ENCODE measurements at places on chromosomes 12 and 14.
A peak's percentile ranks its signal among the peaks of the same experiment; 100 is the strongest.

DNA sequence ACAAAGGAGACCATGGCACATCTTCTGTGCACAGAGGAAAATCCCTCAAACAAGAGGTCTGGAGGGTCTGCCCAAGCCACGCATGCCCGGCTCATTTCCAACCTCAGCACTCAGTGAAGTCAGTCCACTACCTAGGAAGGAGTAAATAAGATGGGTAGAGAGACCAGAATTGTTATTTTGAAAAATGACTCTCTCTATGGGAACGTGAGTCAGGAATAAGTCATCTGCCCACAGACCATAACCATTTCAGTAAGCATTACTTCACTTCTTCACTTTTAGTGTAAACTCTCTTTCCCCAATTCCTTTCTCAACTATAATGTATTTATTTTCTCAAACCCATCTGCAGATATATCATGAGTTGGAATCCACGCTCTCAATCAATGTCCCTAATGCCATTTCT lies 1039.9 kb upstream of the USP15 start:
- no peak for DNase-seq

- no peak for DNase-seq
Observed at GRCh38 chr12:124601706-124602105, 34.3 kb upstream of the NCOR2 start.

- DNase-seq, result peak; percentile 64
Observed at GRCh38 chr14:104116756-104117340, 21.5 kb upstream of the KIF26A start.

DNA sequence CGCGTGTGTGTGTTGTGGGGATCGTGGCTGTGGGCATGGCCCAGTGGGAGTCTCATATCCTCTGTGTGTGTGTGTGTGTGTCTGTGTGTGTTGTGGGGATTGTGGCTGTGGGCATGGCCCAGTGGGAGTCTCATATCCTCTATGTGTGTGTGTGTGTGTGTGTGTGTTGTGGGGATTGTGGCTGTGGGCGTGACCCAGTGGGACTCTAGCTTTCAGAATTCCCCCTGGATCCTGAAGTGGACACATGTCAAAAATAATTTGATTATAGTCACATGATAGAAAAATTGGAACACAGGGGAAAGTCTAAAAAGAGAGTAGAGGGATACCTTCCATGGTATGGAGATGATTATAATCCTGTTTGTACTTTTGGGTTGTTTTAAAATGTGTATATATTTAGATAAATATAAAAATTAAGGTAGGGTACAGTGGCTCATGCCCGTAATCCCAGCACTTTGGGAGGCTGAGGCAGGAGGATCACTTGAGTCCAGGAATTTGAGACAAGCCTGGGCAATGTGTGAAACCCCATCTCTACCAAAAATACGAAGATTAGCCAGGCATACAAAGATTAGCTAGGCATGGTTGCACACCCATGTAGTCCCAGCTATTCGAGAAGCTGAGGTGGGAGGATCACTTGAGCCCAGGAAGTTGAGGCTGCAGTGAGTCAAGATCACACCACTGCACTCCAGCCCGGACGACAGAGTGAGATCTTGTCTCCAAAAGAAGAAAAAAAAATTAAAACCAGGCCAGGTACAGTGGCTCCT lies 11.0 kb downstream of the PAPLN start:
- no peak for DNase-seq

- DNase-seq, result peak; percentile 29
Observed at GRCh38 chr14:38248321-38249028, 7.4 kb downstream of the CLEC14A start.

- peak; percentile 31 for DNase-seq
Observed at GRCh38 chr14:41397926-41398325, 208.8 kb upstream of the LRFN5 start.

- DNase-seq, result no peak
Observed at GRCh38 chr12:95997911-95998510, 1.9 kb upstream of the HAL start.

Data from neural progenitor cell (in vitro differentiated cells).